ENCODE measurements at places on chromosomes 5 and 9. TPM values are rescaled to one million over a fixed set of nuclear protein-coding genes. Genes with fewer than 3 reads are reported as not detected.
A peak's percentile ranks its signal among the peaks of the same experiment; 100 is the strongest.

DNA sequence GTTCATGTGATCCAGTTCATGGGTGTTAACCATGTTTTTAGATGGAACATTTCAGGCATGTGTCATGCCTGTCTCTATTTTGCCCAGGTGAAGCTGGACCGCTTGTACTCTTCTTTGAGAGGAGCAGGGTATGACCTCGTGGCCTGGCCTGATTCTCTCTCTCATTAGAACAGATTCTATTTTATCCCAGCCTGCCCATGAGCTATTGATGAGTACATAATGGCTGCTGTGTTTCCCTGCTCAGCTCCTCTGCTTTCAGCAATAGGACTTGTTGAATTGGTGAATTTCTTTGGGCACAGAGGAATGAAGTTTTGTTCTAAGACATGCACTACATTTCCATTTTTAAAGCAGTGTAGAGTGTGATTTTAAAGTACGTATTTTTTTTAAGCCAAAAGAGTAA is 86.2 kb downstream of the HACD4 start:
- peaks cover 49% of the 10 kb centered on the region for H3K4me1 ChIP-seq
- DNase-seq = no peak
- no peaks in the 10 kb centered on the region for H3K27me3 ChIP-seq
- H3K36me3 ChIP-seq = no peaks in the 10 kb centered on the region
- H3K4me3 ChIP-seq = no peak overlapping the region
- H3K27ac ChIP-seq = no peak overlapping the region

- peaks cover 41% of the 10 kb centered on the region for H3K4me1 ChIP-seq
- no peak overlapping the region for H3K4me3 ChIP-seq
- H3K27me3 ChIP-seq = no peaks in the 10 kb centered on the region
- peak overlapping the region; percentile 48 for H3K27ac ChIP-seq
- no peak for DNase-seq
- H3K36me3 ChIP-seq = 0 out of 2 replicates have a peak, but pooled peaks cover 2% of the 10 kb centered on the region
Observed at GRCh38 chr9:123421801-123422455, 65.9 kb downstream of the CRB2 start.

DNA sequence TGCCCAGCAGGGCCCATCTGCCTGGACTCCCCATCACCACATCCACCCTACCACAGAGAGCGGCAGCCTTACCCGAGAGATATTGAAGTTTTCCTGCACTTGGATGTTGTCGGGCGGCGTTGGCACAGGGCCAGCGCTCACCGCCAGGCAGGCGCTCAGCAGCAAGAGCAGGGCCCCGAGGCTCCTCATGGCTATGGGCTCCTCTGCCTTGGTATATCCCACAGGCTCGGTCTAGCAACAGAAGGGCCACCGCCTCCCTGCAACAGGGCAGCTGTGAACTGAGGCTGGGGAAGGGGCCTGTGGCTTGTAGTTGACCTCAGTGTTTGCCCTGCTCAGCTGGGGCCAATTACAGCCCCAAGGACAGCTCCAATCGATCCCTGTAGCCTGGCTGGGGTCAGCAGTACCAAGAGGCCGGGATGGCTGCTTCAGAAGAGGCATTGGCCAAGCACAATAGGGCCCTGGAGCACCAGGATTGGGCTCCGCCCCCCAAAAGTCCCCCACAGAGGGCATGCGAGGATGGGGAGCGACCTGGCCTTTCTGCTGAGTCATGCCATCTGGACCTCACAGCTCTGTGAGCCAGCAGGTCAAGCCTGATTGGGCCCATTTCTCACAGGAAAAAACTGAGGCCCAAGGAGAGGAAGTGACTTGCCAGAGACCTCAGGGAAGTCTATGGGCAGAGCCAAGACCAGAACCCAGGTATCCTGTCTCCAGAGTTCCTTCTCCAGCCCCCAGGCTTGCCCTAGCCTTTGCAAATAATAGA is at the start of gene AMBP:
AMBP (minus strand) TSS at position 280 of the 760 bp plus-strand sequence; CDS start at position 189, 91 bp downstream.
- H3K4me1 ChIP-seq = peaks cover 9% of the 10 kb centered on the region
- peaks cover 45% of the 10 kb centered on the region for H3K27me3 ChIP-seq
- no peak within 1 kb of the TSS for H3K27ac ChIP-seq
- no peak for DNase-seq
- H3K36me3 ChIP-seq = no peaks in the 10 kb centered on the region

- 0 out of 2 replicates have a peak, but pooled peaks cover 5% of the 10 kb centered on the region for H3K36me3 ChIP-seq
- DNase-seq = no peak
- no peak overlapping the region for H3K27ac ChIP-seq
- peaks cover 35% of the 10 kb centered on the region for H3K4me1 ChIP-seq
- no peaks in the 10 kb centered on the region for H3K27me3 ChIP-seq
Observed at GRCh38 chr9:96604004-96604319, 15.7 kb downstream of the CDC14B start.

- DNase-seq = no peak
- no peaks in the 10 kb centered on the region for H3K36me3 ChIP-seq
- peaks cover 31% of the 10 kb centered on the region for H3K4me1 ChIP-seq
- H3K4me3 ChIP-seq = no peak overlapping the region
- no peaks in the 10 kb centered on the region for H3K27me3 ChIP-seq
Observed at GRCh38 chr9:128055344-128056040, 11.6 kb downstream of the NAIF1 start.

- peaks cover 65% of the 10 kb centered on the region for H3K4me1 ChIP-seq
- H3K4me3 ChIP-seq = no peak overlapping the region
- H3K36me3 ChIP-seq = peaks cover 23% of the 10 kb centered on the region
- no peak for DNase-seq
- peaks cover 6% of the 10 kb centered on the region for H3K27me3 ChIP-seq
Observed at GRCh38 chr5:136560126-136560525, 194.8 kb upstream of the TRPC7 start.

GRCh38 chr9:130845901-130846481 is 10.9 kb downstream of the ABL1 start:
- no peak for DNase-seq
- H3K27me3 ChIP-seq = no peaks in the 10 kb centered on the region
- peak overlapping the region; percentile 94 for H3K27ac ChIP-seq
- H3K4me3 ChIP-seq = no peak overlapping the region
- peaks cover 4% of the 10 kb centered on the region for H3K36me3 ChIP-seq

- peaks cover 6% of the 10 kb centered on the region for H3K36me3 ChIP-seq
- H3K4me1 ChIP-seq = peaks cover 46% of the 10 kb centered on the region
- no peak for DNase-seq
- no peaks in the 10 kb centered on the region for H3K27me3 ChIP-seq
- no peak overlapping the region for H3K27ac ChIP-seq
Observed at GRCh38 chr5:116750631-116751580, 176.3 kb upstream of the SEMA6A start.

- H3K4me3 ChIP-seq = no peak overlapping the region
- 0 out of 2 replicates have a peak overlapping the region, but pooled peaks have one; percentile 5 for H3K27ac ChIP-seq
- H3K4me1 ChIP-seq = peaks cover 11% of the 10 kb centered on the region
- H3K36me3 ChIP-seq = peaks cover 41% of the 10 kb centered on the region
- no peaks in the 10 kb centered on the region for H3K27me3 ChIP-seq
Observed at GRCh38 chr9:26888271-26888670, 4.3 kb downstream of the CAAP1 start.

PCDHB12 gene
- 2.7 TPM for total RNA-seq

C1QTNF3 gene
- total RNA-seq = 2.1 TPM

- H3K4me3 ChIP-seq = no peak overlapping the region
- H3K27ac ChIP-seq = peak overlapping the region; percentile 73
- H3K4me1 ChIP-seq = peaks cover 79% of the 10 kb centered on the region
- H3K27me3 ChIP-seq = no peaks in the 10 kb centered on the region
- DNase-seq = no peak
Observed at GRCh38 chr9:81669041-81669651, 20.2 kb downstream of the TLE1 start.

DNA sequence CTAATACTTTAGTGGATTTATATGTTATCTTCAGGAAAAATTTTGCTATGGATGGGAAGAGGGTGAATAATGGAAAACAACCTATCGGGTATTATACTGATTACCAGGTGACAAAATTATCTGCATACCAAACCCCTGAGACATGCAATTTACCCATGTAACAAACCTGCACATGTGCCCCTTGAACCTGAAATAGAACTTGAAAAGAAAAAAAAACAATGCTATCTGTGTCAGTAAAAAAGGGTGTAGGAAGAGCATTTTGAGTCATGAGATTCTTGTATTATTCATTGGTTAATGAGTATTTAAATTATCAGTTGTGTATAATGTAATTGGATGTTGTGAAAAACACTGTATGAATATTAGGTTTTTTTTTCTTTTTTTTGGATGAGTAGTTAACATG is 75.4 kb downstream of the PRR16 start:
- no peak for DNase-seq
- H3K4me3 ChIP-seq = no peak overlapping the region
- no peaks in the 10 kb centered on the region for H3K27me3 ChIP-seq
- peaks cover 14% of the 10 kb centered on the region for H3K4me1 ChIP-seq
- H3K36me3 ChIP-seq = no peaks in the 10 kb centered on the region

ODF2 gene
- 29.9 TPM for total RNA-seq

FRRS1L gene
- 0.71 TPM for total RNA-seq

DNA sequence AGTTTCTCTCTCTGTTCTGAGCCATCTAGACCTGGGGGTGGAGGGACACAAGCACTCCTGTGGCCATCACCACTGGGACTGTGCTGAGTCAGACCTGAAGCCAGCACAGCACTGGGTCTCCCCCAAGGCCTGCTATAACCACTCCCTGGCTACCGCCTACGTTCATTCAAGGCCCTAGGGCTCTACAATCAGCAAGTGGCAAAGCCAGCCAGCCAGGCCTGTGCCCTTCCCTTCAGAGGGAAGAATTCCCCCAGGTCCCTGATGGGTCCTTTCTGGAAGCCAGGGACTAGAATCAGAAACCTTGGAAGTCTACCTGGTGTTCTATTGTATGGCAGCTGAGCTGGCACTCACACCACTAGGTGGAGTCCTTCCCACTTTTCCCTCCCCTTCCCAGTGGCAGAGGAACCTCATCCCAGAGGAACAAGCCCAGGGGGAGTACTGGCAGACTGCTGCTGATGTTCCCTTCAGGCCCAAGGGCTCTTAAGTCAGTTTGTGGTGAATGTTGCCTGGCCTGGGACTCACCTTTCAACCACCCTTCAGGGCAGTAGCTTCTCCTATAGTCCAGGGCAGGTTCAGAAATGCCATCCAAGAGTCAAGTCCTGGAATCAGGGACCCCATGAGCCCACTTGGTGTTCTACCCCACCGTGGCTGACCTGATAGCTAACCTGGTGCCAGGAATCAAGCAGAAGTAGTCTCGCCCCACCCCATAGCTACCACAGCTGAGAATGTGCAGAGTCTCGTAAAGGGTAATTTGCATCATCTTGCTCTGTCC is 20.0 kb downstream of the JMY start:
- DNase-seq = peak; percentile 75
- 0 out of 2 replicates have a peak, but pooled peaks cover 3% of the 10 kb centered on the region for H3K36me3 ChIP-seq
- H3K4me1 ChIP-seq = peaks cover 48% of the 10 kb centered on the region
- H3K27ac ChIP-seq = peak overlapping the region; percentile 75

GRCh38 chr5:7446913-7447312 is 51.0 kb downstream of the ADCY2 start:
- DNase-seq = no peak
- peaks cover 54% of the 10 kb centered on the region for H3K36me3 ChIP-seq
- H3K4me1 ChIP-seq = peaks cover 34% of the 10 kb centered on the region
- no peaks in the 10 kb centered on the region for H3K27me3 ChIP-seq
- H3K27ac ChIP-seq = peak overlapping the region; percentile 86

DNA sequence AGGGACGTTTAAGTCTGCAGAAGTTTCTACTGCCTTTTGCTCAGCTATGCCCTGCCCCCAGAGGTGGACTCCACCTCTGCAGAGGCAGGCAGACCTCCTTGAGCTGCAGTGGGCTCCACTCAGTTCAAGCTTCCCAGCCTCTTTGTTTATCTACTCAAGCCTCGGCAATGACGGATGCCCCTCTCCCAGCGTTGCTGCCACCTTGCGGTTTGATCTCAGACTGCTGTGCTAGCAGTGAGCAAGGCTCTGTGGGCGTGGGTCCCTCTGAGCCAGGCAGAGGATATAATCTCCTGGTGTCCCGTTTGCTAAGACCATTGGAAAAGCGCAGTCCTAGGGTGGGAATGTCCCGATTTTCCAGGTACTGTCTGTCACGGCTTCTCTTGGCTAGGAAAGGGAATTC is 2188.5 kb upstream of the WWC1 start:
- DNase-seq = no peak
- H3K27ac ChIP-seq = no peak overlapping the region

ALDOB gene
- 0.85 TPM for total RNA-seq

LRRC70 gene
- 0.37 TPM for total RNA-seq

DNA sequence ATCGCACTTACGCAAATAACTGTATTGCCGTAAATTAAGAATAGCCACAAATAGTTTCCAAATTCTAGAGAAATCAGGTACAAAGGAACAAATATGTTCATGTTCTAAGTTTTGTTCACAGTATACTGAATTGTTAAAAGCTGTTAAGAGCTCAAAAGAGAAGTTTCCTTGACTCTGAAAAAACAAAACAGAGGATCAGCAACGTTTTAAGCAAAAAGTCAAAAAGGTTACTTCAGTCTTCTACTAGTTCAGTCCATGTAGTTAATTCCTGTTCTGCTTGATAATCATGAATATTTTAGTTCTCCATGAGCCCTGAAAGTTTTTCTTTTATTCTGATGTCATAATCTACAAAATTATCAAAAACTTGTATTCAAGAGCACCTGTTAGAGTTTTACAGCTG is 128.6 kb upstream of the MAST4 start:
- no peak for DNase-seq
- H3K36me3 ChIP-seq = peaks cover 64% of the 10 kb centered on the region
- H3K4me1 ChIP-seq = no peaks in the 10 kb centered on the region
- no peak overlapping the region for H3K4me3 ChIP-seq

PRRX2 gene
- total RNA-seq = 10.7 TPM

SHISAL2B gene
- total RNA-seq = 11.1 TPM

- H3K4me3 ChIP-seq = no peak overlapping the region
- peak; percentile 77 for DNase-seq
- H3K4me1 ChIP-seq = peaks cover 4% of the 10 kb centered on the region
- peaks cover 3% of the 10 kb centered on the region for H3K27me3 ChIP-seq
Observed at GRCh38 chr5:141040093-141040770, 10.9 kb upstream of the PCDHB1 start.

GRCh38 chr9:1458503-1458902 is 408.3 kb downstream of the DMRT2 start:
- no peak for DNase-seq
- no peaks in the 10 kb centered on the region for H3K27me3 ChIP-seq
- H3K27ac ChIP-seq = no peak overlapping the region
- H3K36me3 ChIP-seq = no peaks in the 10 kb centered on the region
- peaks cover 17% of the 10 kb centered on the region for H3K4me1 ChIP-seq
- H3K4me3 ChIP-seq = no peak overlapping the region

GRCh38 chr9:123073991-123074422 is 40.5 kb downstream of the GPR21 start:
- DNase-seq = no peak
- H3K4me1 ChIP-seq = peaks cover 70% of the 10 kb centered on the region

DNA sequence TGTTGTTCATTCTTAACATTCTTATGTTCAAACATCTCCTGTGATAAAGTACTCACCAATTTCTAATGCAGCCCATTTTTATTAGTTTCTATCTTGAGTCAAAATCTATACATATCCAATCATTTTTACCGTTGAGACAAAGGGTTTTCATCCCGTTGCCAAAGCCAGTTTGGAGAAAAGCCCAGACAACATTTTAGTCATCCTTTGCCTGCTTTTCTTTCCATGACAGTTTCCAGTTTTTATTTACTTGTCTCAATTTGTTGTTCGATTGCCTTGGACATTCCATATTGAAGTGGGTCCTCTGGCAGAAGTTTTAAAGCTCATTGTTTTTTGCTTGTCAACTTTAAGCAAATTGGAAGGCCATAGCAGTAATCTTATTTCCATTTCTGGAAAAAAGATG is 123.9 kb downstream of the RAB3C start:
- no peaks in the 10 kb centered on the region for H3K4me1 ChIP-seq
- H3K27ac ChIP-seq = no peak overlapping the region
- peaks cover under 1% of the 10 kb centered on the region for H3K36me3 ChIP-seq
- no peak for DNase-seq
- no peak overlapping the region for H3K4me3 ChIP-seq
- no peaks in the 10 kb centered on the region for H3K27me3 ChIP-seq

- no peak for DNase-seq
- H3K27me3 ChIP-seq = no peaks in the 10 kb centered on the region
- H3K27ac ChIP-seq = no peak overlapping the region
- H3K36me3 ChIP-seq = peaks cover 17% of the 10 kb centered on the region
- H3K4me3 ChIP-seq = no peak overlapping the region
- H3K4me1 ChIP-seq = peaks cover 11% of the 10 kb centered on the region
Observed at GRCh38 chr5:167525004-167525403, 766.4 kb upstream of the WWC1 start.

ROPN1L gene
- not detected for total RNA-seq

MAPKAP1 gene
- total RNA-seq = 102 TPM
